Stimulated activated CD4-positive, alpha-beta T cell treated with anti-CD3 and anti-CD28 coated beads, Interleukin-1b, Interleukin-23, amount 100 ng/mL, for 1 hour (primary cell): ENCODE measurements at places on chromosomes 7 and 10.

- DNase-seq: no peak
These were observed 27.6 kb upstream of the MKRN1 start for GRCh38 chr7:140506788-140507464.

- no peak for DNase-seq
These were observed 80.9 kb upstream of the DDC start for GRCh38 chr7:50646069-50646468.

GRCh38 chr7:117873310-117874190 is at the start of gene CTTNBP2:
Gene CTTNBP2 (minus strand): TSS chr7:117873441. CDS start chr7:117873415, 26 bp downstream.
- no peak for DNase-seq

GRCh38 chr7:2014391-2015241 is 218.1 kb downstream of the MAD1L1 start:
- no peak for DNase-seq

DNA sequence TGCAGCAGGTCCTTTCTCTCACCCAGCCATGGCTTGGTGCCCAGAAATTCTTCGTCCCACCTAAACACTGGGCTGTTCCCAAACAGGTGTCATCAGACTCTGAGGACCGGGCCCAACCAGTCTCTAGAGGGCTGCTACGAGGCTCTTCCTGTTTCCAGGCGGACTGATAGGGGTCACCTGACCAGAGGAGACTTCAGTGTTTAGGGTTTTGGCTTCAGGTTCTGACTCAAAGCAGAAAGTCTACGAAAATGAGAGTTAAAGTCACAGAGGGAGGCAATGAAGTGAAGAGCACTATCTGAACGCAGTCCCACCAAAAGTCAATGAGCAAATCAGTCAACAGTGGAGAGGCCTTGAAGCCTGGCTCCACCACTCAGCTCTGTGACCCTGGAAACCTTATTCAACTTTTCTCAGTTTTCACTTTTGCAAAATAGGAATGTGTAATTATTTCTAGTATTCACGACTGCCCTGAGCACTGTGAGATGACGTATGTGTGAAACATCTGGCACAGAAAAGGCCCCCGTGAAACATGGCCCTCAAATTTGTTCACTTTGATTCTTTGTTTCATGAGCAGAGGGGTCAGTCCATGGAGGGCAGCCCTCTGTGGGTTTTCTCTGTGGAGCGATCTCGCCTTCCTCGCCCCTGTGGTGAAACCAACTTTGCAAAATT is 189.9 kb upstream of the PDE1C start:
- no peak for DNase-seq

DNA sequence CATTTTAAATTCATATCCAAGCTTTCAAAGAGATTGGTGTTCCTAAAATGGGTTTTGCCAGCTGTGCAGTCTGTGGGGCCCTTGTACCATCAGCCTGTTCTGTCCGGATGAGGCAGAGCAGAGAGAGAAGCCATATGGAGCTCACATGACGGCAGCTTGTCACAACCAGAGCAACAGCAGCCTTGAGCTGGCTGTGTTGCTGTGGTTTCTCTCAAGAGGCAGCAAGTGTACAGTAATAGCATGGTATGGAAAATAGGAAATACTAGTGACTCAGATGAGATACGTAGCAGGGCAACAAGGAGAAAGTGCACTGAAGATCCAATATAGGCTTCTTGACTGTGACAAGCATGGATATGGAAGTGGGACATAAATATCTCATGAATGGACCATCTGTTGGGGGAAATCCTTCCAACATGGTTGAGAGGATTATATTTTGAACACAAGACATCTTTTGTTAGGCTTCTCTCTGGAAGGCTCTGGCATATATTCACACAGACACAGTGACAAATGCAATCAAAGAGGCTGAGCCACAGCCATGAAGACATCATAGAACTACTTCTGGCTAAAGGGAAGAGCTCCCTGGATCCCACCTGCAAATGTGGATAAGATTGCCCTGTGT is 251.0 kb upstream of the TAC1 start:
- DNase-seq: no peak

- DNase-seq: no peak
These were observed 22.6 kb downstream of the ENKUR start for GRCh38 chr10:24993237-24993958.

DNA sequence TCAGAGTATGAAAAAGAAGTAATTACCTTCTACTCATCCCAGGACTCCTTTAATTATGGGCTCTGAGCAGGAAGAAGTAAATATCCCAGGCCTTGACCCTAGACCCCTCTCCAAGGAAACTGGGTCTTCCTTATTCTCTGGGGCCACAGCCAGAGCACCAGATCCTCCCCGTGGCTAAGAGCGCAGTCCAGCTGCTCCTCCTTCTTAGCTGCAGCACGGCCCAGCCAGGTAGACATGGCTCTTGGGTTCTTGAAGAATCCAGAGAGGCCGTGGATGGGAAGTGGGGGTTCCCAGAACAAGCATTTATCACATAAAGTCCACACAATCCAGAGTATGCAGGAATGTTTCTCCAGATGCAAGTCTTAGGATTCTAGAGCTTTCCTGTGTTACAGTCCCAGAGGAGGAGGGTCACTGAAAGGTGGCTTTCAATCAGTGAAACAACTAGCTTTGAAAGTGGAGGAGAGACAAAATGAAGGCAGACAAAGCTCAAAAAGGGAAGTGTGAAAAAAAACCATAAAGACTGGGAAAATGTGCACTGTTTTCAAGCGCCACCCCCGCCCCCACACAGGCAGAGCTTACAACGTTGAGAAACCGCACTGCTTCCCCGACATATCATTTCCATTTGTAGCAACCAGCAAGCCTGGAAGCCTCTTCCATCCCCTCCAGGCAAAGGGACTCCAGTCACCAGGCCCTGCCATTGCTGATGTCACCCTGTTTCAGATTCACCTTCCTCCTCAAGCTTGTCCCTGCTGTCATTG is 396.5 kb upstream of the MKI67 start:
- DNase-seq: no peak

GRCh38 chr7:26648554-26648953 is 215.8 kb downstream of the SKAP2 start:
- no peak for DNase-seq

DNA sequence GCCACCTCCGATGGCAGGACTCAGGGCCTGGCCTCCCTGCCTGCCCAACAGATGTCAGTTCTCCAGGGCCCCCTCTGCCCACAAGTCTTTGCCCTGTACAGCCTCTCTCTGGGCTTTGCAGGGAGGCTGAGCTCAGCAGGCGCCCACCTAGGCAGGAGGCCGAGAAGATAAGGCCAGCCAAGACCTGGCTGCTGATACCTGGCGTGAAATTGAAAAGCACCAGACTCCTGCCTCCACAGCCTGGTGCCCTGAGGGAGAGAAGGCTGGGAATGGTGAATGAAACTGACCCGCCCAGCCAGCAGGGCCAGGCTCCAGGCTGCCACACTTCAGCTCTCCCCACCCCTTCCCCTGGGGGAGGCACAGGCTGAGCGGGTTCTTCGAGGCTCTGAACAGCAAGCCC is 145.8 kb downstream of the CDH23 start:
- no peak for DNase-seq

GRCh38 chr10:124354411-124355382 is 64.0 kb downstream of the OAT start:
- DNase-seq: no peak

- DNase-seq: no peak
These were observed 7.5 kb downstream of the SFXN2 start for GRCh38 chr10:102721954-102722353.

GRCh38 chr7:111987886-111988285 is 218.3 kb downstream of the DOCK4 start:
- no peak for DNase-seq

DNA sequence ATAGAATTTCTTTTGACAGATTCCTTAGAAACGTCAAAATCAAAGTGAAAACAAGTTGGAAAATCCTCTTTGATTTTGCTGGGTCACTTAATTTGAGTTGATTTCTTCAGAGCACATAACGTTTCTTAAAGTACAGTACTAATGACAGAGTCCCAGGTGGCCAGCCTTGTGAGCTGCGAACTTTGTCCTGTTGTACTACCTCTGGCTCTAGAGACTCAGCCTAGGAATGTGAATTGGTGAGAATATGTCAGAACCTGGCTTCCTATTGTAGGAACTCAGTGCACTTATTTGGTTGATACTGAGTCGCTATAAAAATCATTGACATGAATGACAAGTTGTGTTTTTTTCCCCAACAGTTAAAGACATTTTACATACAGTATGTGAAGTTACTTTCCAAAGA is 20.2 kb downstream of the SDK1 start:
- DNase-seq: no peak

DNA sequence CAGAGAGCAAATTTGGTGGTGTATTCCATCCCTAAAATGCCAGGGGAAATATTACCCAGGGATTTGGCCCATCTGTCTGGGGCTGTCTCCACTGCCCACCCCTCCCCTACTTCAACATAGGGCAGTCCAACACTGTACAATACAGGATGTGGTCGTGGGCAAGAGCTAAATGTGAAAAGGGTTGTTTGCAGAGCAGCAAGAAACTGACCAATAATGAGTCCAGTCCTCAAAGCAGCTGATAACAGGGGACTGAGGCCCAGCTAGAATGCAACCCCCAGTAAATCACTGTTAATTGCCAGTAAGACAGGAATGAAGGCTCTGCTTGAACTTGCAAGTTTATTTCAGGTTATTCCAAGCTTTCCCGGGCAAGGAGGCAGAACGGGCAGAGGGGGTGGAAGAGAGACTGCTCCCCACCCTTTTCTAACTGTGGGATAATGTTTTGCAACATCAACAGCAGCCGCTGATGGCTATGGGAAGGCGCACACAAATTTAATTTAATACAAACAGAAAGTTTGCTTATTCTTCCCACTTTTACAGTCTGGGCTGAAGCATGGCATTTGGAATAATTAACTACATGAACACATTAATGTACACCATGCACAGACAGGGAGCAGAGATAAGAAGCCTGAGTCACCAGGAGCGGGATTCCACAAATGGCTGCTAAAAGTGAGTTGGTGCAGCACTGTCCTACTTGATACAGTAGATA is 36.8 kb downstream of the AFAP1L2 start:
- DNase-seq: no peak

GRCh38 chr10:58436071-58436470 is 50.9 kb downstream of the TFAM start:
- DNase-seq: no peak

DNA sequence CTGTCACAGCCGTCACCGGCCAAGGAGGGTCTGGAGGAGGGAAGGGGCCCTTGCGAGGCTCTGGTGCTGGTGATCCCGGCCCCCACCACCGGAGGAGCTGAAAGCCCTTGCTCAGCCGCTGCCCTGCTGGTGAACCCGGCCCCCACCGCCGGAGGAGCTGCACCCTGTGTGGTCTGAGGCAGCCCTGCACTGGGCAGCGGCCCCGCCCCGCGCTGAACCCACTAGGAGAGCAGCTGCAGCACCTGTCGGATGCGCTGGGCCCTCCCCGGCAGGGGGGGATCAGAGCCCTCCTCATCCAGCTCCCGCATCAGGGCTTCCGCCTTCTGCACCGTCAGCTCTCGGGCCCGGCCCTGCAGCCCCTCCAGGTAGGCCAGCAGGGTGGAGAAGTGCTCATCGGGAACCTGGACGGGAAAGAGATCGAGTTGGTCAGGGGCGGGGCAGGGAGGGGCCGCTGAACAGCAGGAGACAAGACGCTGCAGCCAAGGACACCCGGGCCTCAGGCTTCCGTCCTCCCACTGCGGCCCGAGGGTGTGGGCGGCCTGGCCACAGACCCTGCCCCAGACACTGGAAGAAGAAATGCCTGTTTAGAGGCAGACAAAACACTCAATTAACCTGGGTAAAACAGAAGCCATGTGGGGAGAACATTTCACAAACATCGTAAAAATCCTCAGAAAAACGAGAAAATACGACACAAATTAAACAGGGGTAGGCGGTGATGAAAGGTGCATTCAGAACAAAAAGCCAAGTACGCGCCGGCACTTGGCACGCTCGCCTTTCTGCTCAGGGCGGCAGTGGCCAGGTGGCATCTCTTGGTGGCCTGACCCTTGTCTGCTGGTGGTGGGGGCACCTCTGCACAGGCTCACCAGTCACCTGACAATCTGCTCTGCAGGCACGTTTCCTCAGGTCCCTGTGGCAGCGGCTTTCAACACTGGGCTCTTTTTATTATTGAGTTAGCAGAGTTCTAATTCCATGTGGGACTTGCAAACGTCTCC is 14.7 kb downstream of the CYP2W1 start:
- no peak for DNase-seq

- no peak for DNase-seq
These were observed 132.1 kb downstream of the NRBF2 start for GRCh38 chr10:63265222-63265617.

DNA sequence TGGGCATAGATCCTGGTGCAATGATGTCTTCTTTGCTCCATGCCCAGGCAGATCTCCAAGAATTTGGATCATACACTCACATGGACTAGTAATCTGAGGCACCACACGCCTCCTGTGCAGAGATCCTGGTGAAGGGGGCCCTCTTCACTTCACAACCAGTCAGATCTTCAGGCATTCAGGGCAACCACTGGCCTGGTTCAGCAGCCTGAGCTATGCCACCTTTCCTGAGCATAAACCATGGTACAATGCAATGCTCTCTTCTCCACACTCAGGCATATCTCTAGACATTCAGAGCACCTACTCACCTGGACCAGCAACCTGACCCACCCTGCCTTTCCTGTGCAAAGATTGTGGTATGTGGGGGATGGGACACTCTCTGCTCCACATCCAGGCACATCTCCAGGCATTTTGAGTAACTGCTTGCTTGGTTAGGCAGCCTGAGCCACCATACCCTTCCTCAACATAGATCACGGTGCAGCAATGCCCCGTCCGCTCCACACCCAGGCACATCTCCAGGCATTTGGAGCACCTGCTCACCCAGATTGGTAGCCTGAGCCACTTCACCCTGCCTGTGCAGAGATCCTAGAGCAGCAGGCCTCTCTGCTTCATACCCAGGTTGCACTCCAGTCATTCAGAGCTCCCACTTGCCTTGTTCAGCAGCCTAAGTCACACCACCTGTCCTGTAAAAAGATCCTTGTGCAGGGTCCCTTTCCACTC is 532.2 kb upstream of the STEAP1 start:
- no peak for DNase-seq

GRCh38 chr10:79020605-79021004 is 48.2 kb upstream of the ZMIZ1 start:
- no peak for DNase-seq

DNA sequence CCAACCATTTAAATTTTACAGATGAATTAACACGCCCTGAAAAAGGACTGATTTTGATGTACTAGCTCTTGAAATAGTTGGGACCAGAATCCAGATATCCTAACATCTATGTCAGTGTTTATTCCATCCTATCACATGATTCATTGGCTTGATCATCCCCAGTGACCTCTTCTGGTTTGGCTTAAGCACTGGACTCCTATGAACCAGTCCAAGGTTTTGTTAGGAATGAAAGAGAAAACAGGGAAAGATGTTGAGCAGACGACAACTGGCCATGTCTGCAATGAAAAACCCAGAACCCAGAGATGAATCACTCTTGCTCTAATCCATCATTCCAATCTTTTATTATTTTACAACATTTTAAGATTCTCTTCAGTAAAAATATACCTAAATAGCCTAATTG is 1080.9 kb downstream of the SORCS1 start:
- no peak for DNase-seq

- DNase-seq: no peak
These were observed 24.1 kb downstream of the GRIFIN start for GRCh38 chr7:2452074-2452507.

DNA sequence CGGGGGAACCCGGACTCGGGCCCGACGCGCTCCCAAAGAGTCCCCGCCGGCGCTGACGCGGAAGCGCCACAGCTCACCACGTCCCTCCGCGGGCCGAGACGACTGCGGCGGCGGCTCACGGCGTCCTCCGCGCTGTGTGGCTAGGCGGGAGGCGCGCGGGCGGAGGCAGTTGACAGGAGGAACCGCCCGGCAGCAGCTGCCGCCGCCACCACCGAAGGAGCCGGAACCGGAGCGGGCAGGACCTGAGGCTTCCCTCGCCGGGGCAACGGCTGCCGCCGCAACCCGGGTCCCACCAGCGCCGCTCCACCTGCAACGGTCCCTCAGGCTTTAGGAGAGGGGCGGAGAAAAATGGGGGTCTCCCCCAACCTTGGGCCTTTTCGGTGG is 334 bp downstream of the ZNF800 start:
- peak; percentile 19 for DNase-seq
